ENCODE measurements at places on chromosomes 2 and 18. TPM values are rescaled to one million over a fixed set of nuclear protein-coding genes. Genes with fewer than 3 reads are reported as not detected.

DNA sequence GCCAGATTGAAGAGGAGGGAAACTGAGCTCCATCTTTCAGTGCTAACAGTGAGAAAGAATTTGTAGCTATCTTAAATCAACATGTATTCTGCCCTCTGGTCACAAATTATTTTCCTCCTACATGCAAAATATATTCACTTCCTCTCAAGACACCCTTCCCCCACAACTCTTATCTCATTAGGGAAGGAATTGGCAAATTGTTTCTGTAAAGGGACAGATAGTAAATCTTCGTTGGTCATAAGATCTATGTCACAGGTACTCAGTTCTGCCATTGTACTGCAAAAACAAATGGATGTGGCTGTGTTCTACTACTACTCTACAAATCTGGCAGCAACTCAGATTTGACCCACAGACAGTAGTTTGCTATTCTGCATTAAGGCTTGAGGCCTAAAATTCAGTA is 53.0 kb upstream of the CYP20A1 start:
- no peak for DNase-seq

- DNase-seq = no peak
Measured at GRCh38 chr2:72136933-72137497, 10.6 kb downstream of the CYP26B1 start.

GRCh38 chr2:100821255-100821910 is 1.4 kb downstream of the NPAS2 start:
- DNase-seq = no peak

GRCh38 chr2:38260469-38260868 is 116.6 kb downstream of the ATL2 start:
- DNase-seq = no peak

DNA sequence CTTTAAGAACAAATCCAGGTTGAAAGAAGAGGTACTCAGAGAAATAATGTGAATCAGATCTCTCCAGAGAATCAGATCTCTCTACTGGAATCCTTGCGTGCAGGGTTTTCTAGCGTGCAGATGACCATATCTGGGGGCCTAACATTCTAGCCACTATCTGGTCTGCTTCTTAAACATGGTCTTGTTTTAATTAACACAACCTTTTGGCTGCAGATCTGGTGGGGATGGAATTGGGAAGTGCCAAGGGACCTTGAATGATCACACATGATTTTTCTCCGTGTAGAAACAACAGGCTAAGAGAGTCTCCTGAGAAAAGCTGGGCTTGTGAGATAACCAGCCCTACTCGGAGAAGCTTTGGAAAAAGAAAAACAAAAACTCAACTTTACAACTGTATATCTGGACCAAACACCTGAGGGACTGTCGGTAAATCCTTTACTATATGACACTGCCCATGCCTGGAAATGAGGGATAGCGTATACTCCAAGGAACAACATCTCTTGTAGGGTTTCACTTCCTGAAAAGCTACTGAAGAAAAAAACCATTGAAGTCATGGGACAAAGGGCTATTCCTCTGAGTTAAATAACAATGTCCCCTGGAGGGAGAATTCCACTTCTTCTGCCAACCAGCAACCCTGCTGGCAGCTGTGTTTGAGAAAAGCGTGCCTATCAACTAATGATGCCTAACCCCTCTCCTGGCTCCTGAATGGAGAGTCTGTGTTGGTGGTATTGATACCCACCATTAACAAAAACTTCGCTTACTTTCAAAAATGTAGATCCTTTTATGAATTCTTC is 171.0 kb upstream of the REV1 start:
- DNase-seq = no peak

GRCh38 chr2:2881499-2881898 is 496.1 kb downstream of the EIPR1 start:
- DNase-seq = no peak

DNA sequence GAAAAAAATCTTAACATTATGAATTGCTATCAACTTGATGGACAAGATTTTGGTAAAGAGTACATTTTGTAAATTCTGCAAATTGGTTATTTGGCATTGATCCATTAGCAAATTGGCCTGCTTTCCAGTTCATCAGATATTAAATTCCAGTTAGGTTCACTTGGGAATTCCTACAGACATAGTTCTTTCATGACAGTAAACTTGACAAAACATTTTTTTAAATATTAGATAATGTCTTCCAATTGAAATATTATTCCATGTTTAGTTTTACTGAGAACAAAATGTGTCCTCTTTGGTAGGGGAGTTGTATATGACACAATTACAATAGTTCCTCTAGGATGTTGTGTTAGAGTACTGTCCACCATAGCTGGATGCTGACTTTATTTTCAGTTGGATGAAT is 141.9 kb downstream of the LCLAT1 start:
- DNase-seq = no peak

- peak; percentile 12 for DNase-seq
Measured at GRCh38 chr2:95374029-95374428, 28.5 kb upstream of the FAHD2A start.

GRCh38 chr2:127155947-127156346 is 49.0 kb upstream of the BIN1 start:
- no peak for DNase-seq

DNA sequence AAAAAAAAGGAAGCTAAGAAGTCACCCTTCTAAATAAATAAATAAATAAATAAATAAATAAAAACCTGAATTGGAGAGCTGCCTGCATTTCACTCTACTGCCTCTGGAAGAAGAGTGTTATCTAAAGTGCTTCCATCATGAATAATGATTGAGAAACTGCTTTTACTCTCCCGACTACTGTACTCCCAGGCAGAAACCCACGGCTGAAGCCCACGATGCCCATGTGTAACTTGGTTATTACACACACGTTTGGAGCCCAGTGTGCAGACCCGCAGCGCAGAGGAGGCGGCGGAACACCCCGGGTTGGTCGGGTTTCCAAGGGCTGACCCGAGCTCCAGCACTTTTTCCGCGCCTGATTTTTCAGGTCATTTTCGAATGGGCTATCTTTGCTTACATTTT is 697 bp upstream of the SPATS2L start:
- peak; percentile 65 for DNase-seq

The GALR1 gene
- not detected for total RNA-seq

The SCN2A gene
- total RNA-seq = 0.53 TPM

The CFAP65 gene
- not detected for total RNA-seq

The UGT1A3 gene
- not detected for total RNA-seq

The REG1B gene
- not detected for total RNA-seq
